NCI-H1417 (cell line): ENCODE measurements at places on chromosomes 16 and 17.

DNA sequence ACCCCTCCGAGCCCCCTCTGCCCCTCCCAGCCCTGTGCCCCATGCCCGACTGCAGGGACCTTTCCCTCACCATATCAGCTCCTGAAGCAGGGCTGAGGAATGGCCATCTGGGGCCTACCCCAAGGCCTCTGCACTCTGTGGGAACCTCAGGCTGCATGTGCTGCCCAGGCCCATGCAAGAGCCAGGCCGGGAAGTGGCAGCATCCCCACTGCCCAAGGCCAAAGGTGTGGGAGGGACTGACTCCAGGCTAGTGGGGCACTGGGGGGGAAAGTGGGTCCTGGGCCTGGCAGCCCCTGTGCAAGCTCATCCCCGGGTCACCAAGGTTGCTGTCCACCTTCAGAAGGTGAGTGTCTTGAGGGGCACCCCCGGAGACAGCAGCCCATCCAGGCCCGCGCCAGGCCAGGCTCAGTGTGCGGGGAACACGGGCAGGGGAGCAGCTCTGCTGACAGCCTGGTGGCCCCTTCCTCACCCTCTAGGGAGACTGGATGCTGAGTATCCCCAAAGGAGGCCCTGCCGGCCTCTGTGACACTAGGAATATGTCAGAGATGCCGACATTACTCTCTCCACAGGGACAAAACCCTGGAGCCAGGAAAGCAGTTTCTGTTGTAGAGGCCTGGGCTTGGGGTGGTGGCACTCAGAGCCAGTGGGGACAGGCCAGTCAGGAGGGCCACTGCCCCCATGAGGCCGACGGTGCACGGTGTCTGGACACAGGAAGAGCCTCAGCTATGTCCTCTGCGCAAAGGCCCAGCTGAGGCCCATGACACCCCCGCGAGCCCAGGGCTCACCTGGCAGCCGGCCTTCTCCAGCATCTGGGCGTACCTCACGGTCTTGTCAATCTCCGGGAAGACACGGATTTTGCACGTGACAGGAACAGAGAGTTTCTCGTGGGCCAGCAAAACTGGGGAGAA is 3.3 kb downstream of the DUS1L start:
- no peak for DNase-seq

- DNase-seq = no peak
Measured at GRCh38 chr16:49597796-49598195, 224.2 kb downstream of the C16orf78 start.

DNA sequence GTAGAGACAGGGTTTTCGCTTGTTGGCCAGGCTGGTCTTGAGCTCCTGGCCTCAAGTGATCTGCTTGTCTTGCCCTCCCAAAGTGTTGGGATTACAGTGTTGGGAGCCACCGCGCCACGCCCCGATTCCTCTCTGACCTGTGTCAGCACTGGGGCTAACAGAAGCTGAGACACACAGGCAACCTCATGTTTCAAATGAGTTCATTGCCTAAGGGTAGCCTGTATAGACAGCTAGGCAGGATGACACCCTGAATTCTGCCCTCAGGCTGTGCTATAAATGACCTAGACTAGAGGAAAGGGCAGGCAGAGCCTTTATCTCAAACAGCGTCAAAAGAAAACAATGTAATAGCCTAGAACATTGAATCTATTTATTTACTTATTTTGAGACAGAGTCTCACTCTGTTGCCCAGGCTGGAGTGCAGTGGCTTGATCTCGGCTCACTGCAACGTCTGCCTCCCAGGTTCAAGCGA is 2.3 kb upstream of the CDK3 start:
- DNase-seq = no peak

DNA sequence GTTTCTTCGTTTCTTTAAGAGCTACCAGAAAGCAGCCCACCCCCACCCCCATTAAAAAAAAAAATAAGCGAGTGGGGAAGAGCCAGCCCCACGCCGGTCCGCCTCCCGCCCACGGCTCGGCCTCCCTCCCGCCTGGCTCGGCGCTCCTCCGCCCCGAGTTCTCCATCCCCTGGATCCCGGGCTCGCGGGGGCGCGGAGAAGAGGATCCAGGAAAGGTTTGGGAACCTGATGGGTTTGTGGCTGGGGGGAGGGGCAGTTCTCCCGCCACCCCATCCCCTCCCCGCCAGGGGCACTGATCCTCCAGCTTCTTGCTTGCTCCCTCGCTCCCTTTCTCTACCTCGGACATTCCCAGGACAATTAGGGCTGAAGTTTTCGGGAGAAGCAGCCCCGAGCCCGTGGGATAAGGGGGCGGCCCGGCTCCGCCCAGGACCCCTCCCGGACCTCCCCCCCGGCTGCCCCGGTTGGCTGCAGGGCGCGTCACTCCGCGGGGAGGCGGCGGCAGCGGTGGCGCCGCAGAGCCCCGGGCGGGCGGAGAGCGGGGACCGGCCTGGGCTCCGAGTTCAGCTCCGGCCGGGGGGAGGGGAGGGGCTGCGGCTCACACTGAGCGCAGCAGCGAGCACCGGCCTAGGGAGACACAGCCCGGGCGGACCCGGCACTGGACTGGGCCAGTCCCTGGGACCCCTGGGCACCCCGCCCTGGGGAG is 1.0 kb upstream of the SALL1 start:
- DNase-seq = no peak

- DNase-seq = no peak
Measured at GRCh38 chr16:68458551-68458950, 10.2 kb upstream of the SMPD3 start.

GRCh38 chr17:80277751-80278671 is 17.4 kb downstream of the RNF213 start:
- DNase-seq = no peak

GRCh38 chr17:79078476-79079190 is 4.0 kb downstream of the ENGASE start:
- DNase-seq = no peak
